ENCODE measurements at places on chromosomes 6 and 20.

GRCh38 chr6:11810039-11810541, 31.5 kb upstream of the ADTRP start:
- peak; percentile 71 for DNase-seq

DNA sequence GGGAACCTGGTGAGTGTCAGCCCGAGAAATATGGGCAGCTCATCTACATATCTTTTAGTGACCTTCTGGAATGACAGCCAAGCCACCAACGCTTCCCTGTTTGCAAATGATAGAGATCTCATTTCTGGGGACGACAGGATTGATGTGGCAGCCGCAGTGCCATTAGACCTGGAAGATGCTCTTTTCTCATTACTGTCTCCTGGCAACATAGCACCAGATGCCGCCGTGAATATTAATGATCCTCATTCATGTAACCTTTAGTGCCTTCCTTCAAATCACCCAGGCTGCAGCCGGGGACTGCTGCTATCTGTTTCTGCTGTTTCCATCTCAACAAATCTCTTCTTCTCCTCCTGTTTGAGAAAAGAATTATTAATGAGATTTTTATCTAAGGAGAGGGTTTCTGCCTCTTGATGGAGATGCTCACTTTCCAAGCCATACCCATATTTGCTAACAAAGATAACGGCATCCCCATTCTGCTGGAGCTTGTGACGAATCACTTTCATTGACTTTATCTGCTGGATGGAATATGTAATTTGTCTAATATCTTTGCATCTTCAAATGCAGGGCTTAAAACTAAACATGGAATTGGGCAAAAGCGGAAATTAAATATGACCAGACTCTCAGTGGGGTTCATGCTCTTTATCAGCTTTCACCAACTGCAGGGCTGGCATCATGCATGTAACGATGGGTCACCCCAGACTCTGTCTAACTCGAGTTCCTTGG, 74.8 kb upstream of the KIF16B start:
- DNase-seq: no peak

GRCh38 chr6:41791305-41791704, 3.8 kb downstream of the TOMM6 start:
- DNase-seq: no peak

DNA sequence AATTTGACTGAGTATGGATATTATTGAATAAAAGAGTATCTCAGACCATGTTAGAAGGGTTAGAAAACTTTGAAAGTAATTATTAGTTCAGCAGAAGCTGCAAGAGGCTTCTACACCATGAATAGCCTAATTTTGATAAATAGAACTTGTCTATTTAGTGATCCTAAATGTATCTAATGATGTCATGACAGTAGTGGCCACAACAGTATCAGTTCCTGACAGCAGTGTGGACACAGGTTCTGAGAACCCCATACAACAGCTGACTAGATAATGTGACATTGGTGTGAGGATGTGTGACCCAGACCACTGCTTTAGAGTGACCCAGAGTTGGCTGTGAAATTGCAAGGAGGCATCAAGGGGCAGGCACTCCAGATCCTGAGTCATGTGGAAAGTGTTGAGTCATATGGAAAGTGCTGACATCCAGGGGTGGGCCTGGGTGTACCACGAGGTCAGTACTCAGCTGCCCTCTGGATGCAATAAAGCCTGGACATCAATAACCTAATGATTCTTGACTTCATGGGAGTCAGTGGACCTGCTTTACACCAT, 754.7 kb downstream of the DHX35 start:
- no peak for DNase-seq

DNA sequence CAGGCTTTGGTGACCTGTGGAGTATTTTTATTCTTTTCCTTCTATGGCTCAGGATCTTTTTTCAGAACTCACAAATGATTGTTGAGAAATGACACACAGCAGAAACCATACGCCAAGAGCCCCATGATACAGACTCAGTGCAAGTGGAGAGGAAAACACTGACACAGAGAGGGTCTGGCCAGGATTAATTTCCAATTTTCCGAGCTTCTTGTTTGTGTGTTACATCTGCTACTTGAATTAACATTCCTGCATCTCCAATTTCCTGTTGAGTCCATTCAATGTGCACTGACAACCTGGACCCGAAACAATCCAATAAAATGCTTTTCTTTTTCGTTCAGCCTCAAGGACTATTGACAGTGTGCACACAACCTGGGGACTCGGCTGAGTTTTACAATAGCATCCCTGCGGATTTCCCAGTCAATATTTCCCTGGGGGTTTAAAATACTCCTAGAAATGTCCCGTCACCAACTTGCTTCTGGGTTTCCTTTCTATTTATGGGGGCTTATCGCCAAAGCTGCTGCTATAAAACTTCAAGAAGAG, 4.9 kb upstream of the MLN start:
- no peak for DNase-seq

- peak; percentile 52 for DNase-seq
Observed at GRCh38 chr6:3355358-3356055, 96.8 kb downstream of the PSMG4 start.

- DNase-seq: peak; percentile 56
Observed at GRCh38 chr6:70166088-70166958, 136.6 kb downstream of the COL9A1 start.

DNA sequence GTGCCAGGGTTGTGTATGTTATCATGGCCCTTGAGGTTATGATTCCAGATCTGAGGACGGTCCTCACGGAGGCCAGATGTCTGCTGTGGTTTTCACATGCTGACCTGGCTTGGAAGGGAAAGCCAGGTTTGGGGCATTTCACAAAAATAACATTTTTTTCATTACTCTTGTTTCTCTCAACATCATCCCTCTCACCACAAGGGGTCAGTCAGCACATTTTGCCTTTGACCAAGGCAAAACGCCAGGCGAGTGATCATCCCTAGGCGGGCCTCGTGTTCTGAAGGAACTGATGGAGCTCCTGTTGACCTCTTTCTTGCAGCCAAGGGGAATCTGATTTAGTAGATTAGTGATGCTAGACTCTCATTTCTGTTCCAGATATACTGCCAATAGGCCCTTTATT, 133.5 kb downstream of the TBC1D7 start:
- peak; percentile 41 for DNase-seq

- DNase-seq: no peak
Observed at GRCh38 chr6:135179920-135180541, 1.1 kb upstream of the MYB start.
